Activated T-helper 17 cell treated with anti-CD3 and anti-CD28 coated beads, Interleukin-2, amount 50 U/mL, for 72 hours (primary cell): ENCODE measurements at places on chromosomes 11 and 22. TPM values are rescaled to one million over a fixed set of nuclear protein-coding genes. Genes with fewer than 3 reads are reported as not detected.

The OR2AT4 gene
- total RNA-seq = not detected

The POU2AF2 gene
- not detected for total RNA-seq

The NDUFS8 gene
- total RNA-seq = 75.0 TPM

The DRD4 gene
- 3.8 TPM for total RNA-seq

The APOL6 gene
- total RNA-seq = 23.0 TPM

The MMP8 gene
- total RNA-seq = not detected

The WNT11 gene
- total RNA-seq = not detected

DNA sequence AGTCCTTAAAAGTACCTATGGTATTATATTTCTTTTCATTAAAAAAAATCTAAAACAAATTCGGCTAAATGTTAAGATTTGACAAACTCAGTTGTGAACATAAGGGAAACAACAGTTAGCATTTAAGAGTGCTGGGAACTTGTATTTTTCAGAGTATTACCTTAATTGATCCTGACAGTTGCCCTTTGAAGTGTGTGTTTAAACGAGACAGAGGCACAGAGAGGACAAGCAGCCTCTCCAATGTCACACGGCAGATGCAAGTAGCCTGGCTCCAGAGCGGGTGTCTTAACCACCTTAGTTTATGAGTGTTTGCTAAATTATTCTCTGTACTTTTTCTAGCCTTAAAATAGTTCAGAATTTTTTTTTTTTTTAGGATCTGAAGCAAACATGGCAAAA, 80.9 kb downstream of the TIMP3 start:
- ATAC-seq = no peak

DNA sequence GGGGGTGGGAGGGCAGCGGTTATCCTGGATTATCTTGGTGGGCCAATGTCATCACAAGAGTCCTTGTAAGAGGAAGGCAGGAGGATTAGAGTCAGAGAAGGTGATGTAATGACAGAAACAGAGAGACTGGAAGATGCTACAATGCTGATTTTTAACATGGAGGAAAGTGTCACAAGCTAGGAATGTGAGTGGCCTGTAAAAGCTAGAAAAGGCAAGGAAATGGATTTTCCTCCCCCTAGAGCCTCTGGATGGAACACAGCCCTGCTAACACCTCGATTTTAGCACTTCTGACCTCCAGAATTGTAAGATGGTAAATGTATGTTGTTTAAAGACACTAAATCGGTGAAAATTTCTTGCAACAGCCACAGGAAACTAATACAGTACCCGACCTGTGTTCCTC, 109.3 kb downstream of the MN1 start:
- no peak for ATAC-seq

GRCh38 chr11:75351541-75351790, at the start of gene ARRB1:
ARRB1 (minus strand) TSS chr11:75351661; CDS start chr11:75351607, 54 bp downstream.
- no peak for ATAC-seq

- ATAC-seq = no peak
These were observed 34.9 kb downstream of the WBP2NL start for GRCh38 chr22:42033263-42034181.

DNA sequence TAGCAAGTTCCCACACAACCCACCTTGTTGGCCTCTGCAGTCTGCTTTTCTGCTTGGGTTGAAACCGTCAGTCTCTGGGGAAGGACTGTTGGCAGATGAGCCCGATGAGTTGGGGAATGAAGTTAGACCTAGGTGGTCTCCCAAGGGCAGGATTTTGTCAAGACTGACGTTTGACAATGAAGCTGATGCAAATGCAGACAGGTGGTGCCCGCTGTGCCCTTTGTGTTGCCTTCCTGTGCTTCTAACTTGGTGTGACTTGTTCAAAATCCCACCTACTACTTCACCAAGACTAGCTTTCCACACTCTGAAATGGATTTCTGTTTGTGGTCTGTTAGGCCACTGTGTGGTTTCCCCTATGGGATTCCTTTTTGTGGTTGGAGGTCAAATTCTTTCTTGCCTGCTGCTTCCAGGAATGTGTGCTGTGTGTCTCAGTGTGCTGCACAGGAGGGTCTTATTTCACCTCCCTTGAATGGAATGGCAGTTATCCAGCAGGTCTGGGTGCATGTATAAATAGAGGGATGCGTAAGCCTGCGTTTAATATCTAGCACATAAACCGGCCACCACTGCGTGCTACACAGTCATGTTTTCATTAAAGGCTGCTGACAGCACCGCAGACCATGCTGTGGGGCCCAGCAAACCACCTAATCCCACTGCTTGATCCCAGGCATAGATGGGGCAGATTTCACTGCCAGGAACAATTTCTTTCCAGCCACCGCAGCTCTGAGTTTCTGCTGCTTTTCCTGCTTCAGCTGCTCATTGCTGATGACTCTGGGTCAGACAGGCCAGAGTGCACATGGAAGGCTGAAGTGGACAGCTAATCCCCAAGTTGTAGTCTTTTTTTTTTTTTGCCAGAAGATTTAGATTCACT, 44.8 kb downstream of the ADAMTS8 start:
- ATAC-seq = no peak

DNA sequence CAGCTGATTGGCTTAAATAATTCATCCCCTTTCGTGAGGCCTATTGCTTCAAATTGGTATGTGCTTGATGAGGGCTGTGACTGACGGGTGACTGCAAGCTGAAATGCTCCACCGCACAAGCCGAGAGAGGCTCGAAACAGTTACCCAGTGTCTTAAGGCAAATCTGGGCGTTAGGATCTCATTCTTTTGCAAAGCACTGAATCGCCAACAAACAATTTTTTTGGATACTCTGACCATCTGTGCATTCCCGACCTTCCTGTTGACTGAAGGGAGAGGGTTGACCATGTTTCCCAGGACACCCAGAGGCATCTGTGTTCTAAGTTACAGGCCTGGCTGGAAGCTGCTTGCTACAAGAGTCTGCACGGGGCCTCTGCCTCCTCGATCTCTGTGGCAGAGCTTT, 32.1 kb downstream of the CACNG2 start:
- ATAC-seq = no peak

DNA sequence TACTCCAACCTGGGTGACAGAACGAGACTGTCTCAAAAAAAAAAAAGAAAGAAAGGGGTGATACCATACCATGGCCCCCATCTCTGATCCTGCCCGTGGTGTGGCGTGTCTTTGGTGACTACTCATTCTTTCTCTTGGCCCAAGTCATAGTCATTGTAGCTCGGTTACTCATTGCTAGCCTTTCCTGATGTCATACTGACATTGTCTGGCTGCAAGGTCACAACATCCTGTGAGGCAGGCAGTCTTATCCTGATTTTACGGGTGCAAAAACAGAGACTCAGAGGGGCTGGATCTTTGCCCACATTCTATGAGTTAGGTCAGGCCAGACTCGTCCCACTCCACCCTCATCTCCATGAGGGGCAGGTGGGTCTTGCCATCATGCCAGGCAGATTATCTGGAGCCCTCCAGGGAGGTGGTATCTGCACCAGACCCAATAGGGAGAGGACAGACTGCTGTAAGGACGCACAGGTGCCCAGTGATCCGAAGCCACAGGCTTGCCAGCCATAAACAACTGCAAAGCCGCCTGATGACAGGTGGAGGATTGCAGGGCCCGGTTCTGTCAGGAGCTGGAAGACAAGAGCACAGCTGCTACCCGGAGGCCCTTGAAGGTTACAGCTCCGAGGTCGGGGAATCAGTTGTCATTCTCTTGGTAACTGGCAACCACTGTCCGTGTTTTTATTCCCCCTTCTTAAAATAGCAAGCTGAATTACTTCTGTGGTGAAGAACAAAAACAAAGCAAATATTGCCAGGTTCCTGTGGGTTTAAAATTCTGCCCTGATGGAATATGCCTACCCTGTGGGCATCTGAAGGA, 13.8 kb downstream of the TOM1 start:
- peak; percentile 86 for ATAC-seq

DNA sequence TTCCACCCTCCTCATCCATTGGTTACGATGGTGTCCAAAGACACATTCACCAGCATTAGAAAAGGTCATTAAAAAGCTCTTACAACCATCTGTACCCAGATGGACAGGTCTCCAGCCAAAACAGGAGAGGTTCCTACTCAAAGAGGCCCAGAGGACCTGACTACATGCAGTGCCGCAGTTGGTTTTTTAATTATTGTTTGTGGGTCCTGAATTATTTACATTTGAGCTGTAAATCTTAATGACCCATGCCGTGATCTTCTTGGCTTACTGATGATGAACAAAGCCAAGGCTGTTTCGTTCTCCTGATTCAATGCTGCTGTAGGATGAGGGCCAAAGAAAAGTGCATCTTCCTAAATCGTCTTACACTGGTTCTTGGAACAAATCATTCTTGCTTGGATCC, 83.7 kb downstream of the CADM1 start:
- ATAC-seq = no peak

DNA sequence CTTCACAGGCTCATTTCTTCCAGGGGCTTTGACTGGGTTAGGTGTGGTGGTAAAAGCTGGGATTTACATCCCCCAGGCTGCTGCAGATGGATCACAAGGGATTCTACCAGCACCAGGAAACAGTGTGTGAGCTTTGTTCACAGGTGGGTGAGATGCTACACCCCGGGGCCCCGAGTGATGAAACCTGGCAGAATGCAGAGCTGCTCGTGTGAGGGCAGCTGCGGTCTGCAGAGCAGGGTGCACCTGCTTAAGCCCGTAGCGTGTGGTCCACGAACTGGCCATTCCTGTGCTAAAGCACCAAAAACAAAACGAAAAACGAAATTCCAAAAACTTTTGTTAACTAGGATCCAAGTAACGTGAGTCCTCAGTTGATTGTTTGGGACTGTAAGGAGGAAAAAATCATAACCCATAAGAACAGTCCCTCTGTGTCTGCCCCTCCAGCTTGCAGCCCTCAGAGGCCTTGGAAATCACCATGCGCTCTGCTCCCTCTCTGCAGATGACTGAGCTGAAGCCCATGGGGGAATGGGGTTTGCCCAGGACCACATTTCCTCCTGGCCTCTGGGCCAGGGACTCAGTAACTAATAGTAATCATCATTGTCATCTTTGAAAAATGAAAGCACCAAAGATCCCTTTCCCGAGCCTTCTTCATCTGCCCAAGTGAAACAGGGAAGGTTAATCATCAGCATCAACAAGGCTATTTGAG, 24.6 kb downstream of the ELF5 start:
- ATAC-seq = no peak

DNA sequence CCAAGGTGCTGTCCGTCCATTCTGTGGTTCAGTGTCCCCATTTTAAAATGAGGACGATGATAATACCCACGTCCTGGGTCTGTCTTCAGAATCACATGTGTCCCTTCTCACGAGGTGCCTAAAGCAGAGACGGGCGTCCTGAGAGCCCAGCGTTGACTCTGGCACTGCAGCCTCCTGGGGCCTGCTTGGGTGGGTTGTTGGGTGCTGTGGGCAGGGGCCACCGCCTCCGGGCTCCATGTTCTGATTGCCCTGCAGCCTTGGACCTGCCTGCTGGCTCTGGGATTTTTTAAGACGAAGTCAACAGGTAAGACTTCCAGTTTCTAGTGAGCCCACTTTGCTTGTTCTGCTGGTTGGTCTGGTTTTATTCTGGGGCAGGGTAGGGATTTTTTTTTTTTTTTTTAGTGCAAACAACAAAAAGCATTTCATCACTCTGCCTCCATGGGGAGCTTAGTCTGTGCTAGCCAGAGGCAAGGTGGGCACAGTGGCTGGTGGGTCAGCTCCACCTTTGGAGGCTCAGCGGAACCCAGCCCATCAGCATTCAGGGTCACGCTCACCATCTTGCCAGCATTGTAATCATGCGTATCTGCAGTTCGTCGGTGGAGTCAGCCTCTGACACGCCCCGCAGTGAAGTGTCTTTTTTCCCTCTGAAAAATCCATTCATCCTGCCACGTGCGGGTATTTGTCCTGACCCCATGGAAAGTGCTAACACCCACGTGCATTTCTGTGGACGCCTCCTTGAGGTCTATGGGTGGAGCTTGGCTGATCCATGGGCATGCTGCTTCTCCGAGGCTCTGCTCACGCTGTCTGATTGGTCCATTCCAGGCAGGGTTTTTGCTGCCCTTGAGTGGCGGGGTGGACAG, 28.3 kb downstream of the NADSYN1 start:
- no peak for ATAC-seq

DNA sequence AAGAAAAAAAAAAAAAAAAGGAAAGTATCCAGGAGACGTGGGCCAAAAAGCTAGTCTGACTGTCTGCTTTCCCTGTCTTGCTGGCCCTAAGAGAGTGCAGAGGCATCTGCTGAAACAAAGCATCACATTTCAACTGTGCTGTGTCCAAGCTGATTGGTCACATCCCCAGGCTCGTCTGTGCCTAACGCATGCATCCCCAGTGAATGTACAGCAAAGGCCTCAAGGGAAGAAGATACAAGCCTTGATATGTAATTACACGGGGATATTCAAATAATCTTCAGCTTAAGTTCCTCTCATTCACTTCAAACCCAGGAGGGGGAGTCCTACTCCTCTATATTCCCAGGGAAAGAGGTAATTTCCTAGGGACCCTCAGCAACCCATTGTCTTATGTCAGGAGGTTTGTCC, 5.4 kb upstream of the SORL1 start:
- ATAC-seq = no peak

- ATAC-seq = no peak
These were observed 1.4 kb upstream of the RAB1B start for GRCh38 chr11:66267039-66267378.

- no peak for ATAC-seq
These were observed 44.0 kb downstream of the IGF2 start for GRCh38 chr11:2095198-2095520.

DNA sequence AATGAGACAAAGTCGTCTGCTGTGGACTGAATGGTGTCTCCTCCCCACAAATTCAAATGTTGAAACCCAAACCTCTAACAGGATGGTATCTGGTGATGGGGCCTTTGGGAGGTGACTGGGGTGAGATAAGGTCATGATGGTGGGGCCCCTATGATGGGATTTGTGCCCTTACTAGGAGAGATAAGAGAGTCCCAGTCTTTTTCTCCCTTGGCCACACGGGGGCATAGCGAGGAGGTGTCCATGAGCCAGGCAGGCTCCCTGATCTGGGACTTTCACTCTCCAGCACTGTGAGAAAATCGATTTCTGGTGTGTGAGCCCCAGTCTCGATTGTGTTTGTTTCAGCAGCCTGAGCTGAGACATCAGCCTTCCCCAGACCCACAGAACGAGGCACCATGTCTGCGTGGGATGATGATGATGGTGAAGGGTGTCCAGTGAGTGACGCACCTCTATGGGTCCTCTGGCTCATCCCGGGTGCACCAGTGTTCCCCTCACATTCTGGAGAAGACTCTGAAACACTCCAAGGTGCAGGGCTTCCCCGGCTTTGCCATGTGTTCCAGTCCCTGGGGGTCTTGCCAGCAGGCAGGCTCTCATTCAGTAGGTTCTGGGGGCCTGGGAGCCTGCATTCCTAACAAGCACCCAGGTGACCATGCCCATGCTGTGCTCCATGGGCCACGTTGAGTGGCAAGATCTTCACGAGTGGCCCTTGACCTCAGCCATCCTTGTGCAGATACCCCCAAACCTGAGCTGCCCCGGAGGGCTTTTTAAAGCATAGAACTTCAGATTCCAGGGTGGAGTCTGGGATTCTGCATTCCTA, 363.0 kb downstream of the CTTN start:
- no peak for ATAC-seq

GRCh38 chr11:66922551-66922950, 35.6 kb downstream of the PC start:
- no peak for ATAC-seq

GRCh38 chr11:76376746-76377558, 4.0 kb downstream of the THAP12 start:
- peak; percentile 3 for ATAC-seq

- ATAC-seq = no peak
These were observed 30.2 kb upstream of the CFAP300 start for GRCh38 chr11:102017026-102017425.

- peak; percentile 65 for ATAC-seq
These were observed 8.2 kb downstream of the PTH start for GRCh38 chr11:13487661-13488030.
